Smooth muscle cell of the pulmonary artery (primary cell): ENCODE measurements at places on chromosomes 7 and 10. TPM values are rescaled to one million over a fixed set of nuclear protein-coding genes. Genes with fewer than 3 reads are reported as not detected.

DHTKD1 gene
- total RNA-seq: 12.6 and 12.9 TPM in 2 replicates

CTTNBP2 gene
- 1.2 and 1.9 TPM in 2 replicates for total RNA-seq

VAX1 gene
- not detected in 2 replicates for total RNA-seq

GSTO2 gene
- 1.8 and 4.6 TPM in 2 replicates for total RNA-seq

C1QL3 gene
- total RNA-seq: 0.07 TPM in 1 of 2 replicates, not detected in the other

PIP4K2A gene
- 23.2 and 36.0 TPM in 2 replicates for total RNA-seq

CCDC146 gene
- 1.2 and 1.9 TPM in 2 replicates for total RNA-seq

TMEM236 gene
- total RNA-seq: under 0.01 and 0.07 TPM in 2 replicates

PTPN20 gene
- total RNA-seq: 3.8 and 4.5 TPM in 2 replicates

RTKN2 gene
- 2.9 and 3.3 TPM in 2 replicates for total RNA-seq

CAMK1D gene
- total RNA-seq: 3.8 and 7.2 TPM in 2 replicates

PTPRZ1 gene
- 0.36 and 0.46 TPM in 2 replicates for total RNA-seq

COL13A1 gene
- 5.0 and 38.9 TPM in 2 replicates for total RNA-seq

INTS1 gene
- total RNA-seq: 58.3 and 77.4 TPM in 2 replicates

IQUB gene
- 0.63 and 0.85 TPM in 2 replicates for total RNA-seq

EPO gene
- total RNA-seq: not detected in 2 replicates

ZNF425 gene
- total RNA-seq: 2.5 and 3.7 TPM in 2 replicates

PRKCQ gene
- total RNA-seq: 0.03 TPM in 1 of 2 replicates, not detected in the other

FAM107B gene
- 43.5 TPM in 2 replicates for total RNA-seq

ARHGEF35 gene
- total RNA-seq: 0.63 and 1.3 TPM in 2 replicates

PLXNA4 gene
- 16.9 and 29.5 TPM in 2 replicates for total RNA-seq
